ENCODE measurements at places on chromosomes 4 and X. TPM values are rescaled to one million over a fixed set of nuclear protein-coding genes. Genes with fewer than 3 reads are reported as not detected.
A peak's percentile ranks its signal among the peaks of the same experiment; 100 is the strongest.

Gene TLR3
- 1.2 TPM for total RNA-seq

Gene EDNRA
- not detected for total RNA-seq

Gene SLC9B1
- 4.0 TPM for total RNA-seq

Gene C1QTNF7
- not detected for total RNA-seq

DNA sequence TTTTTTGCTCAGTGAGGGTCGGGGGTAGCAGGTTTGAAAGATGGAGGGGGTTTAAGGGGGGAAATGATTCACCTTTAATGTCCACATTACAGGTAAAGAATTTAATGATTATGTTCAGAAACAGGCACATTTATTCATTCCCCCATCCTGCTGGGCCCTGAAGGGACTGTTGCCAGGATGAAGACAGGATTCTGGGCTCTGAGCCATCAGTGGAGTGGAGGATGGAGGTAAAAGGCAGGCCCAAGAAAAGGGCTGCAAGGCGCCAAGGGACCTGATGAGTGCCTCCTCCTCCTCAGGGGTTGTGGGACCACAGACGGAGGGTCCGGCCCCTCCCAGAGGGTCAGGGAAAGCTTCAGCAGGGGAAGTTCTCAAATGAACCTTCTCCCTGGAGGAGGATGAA lies 40.4 kb upstream of the PROM1 start:
- no peak for DNase-seq

GRCh38 chr4:152778656-152779512 lies 646 bp downstream of the TIGD4 start:
- peak; percentile 21 for DNase-seq

DNA sequence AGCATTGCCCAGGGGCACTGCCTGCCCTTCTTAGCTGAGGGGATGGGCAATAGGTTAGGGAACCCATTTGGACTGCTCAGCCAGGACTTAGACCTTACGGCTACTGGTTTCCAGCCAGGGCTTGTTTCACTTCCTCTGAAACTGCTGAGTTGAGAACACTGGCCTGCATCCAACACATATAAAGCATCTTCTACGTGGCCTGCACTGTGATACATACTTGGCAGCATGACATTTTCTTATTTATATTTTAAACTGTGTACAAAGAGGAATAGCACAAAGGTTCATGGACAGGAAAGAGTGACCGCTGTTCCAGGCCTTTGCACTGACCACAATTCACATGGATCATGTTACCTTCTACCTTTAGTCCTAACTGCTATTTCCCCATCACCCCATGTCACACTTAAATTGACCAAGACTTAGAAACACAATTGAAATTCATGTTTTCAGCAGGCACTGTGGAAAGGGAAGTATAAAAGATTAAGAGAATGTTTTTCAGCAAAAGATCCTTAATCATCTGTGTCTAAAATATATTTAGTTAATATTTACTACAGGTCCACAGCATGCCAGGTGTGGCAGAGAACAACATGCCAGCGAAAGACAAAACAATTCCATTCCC lies 43.7 kb downstream of the NLGN4X start:
- DNase-seq, result no peak

DNA sequence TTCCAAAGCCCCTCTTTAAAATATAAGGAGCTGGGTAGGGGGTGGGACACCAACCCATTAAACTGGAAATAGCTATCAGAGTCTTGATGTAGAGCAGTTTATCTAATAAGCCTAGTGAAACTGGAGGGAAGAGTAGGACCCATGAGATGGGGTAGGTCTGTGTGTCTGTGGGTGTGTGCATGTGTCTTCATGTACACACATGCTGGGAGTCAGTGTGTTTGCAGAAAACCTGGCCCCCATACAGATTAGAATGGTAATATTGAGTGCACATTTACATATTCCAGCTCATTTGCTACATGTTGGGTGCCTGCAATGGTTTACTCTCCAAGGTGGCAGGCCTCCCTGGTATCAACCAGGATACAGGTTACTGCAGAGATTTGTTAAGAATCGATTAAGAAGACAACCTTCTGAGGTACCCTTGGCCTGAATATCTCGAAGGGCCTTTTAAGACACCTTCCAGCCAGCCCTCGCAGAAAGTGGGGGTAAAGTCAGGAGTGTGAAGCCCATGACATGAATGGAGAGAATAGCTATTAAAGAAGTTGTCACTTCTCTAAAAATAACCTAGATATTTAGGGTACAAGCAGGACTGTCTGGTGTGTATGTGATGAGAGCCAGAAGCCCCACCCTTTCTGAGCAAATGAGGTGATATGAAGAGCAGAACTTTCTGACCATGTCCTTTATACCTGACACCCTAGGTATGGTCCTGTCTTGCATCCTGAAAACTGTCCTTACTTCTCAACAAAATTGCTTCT lies 75.7 kb upstream of the TEX13D start:
- no peak for DNase-seq

DNA sequence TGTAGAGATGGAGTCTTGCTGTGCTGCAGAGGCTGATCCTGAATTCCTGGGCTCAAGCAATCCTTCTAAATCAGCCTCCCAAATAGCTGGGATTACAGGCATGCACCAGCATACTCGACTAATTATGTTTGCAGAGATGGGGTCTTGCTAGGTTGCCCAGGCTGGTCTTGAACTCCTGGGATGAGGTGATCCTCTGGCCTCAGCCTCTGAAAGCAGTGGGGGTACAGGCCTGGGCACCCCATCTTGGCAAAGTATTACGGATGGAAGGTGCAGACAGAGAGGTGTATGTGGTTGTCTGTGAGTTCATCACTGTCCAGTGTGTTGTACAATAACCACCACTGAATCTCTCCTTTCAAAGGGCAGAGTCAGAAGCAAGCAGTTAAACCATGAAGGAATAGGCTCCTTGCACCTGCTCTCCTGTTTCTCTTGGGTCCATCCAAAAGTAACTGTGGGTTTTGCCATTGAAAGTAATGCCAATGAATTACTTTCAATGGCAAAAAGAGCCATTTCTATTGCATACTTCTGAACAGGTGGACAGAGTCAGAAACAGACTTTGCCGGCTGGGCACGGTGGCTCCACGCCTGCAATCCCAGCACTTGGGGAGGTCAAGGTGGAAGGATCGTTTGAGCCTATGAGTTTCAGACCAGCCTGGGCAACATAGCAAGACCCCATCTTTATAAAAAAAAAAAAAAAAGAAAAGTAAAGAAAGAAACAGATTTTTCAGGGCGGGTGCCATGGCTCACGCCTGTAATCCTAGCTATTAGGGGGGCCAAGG lies 7.0 kb upstream of the AKAP17A start:
- no peak for DNase-seq

DNA sequence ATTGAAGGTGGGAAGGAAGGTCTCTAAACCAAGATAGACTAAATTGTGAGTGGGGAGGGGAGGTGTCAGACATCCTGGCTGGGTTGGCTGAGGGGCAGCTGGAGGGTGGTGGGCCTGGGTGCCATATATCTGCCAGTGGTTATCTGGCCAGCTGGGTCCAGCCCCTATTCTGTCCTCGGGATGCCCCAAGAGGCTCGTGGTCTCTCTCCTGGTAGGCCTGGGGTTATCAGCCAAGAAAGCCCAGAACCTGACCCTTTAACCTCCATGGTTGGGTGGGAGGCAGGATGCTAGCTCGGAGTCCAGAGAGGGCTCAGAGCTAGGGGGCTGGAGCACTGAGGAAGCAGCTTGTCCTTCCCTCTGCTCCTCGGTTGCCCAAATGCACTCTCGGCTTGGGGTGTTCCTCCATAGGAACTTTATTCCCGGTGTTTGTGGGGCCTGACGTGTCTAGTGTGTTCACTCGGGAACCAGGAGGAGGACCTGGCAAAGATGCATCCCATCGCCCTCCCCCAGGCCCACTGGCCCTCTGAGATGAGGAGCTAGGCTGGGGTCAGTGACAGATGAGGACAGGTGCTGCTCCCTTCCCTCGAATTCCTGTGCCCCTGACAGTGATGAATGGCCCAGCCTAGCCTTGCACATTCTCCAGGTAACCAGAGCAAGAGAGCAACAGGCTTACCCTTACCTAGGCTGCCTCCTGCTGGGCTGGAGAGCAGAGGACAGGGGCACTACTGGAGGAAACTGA lies 5.2 kb upstream of the EFNB1 start:
- DNase-seq, result no peak

- DNase-seq, result no peak
Observed at GRCh38 chr4:55409468-55410171, 13.9 kb downstream of the TMEM165 start.

- DNase-seq, result no peak
Observed at GRCh38 chr4:24928708-24929107, 15.9 kb upstream of the CCDC149 start.
